ENCODE measurements at places on chromosomes 7 and 10.

GRCh38 chr10:23630885-23631284 is 192.0 kb downstream of the OTUD1 start:
- DNase-seq: no peak

DNA sequence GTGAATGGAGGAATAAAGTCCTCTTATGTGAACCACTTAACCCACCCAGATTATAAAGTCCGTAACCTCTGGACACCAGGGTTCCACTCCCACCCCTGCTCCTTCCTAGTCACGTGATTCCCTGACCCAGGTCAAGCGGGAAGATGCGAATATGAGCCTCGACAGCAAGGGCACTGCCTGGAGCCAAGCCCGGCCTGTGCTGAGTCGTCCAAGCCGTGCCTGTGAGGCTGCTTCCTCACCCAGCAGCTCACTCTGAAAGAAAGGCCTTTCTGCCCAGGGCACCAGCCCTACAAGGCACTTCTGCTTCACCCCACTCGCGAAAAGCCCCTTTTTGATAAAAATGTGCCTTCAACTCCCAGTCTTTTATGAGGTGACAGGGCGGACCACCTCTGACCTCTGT is 85.8 kb downstream of the CYTH3 start:
- DNase-seq: no peak

DNA sequence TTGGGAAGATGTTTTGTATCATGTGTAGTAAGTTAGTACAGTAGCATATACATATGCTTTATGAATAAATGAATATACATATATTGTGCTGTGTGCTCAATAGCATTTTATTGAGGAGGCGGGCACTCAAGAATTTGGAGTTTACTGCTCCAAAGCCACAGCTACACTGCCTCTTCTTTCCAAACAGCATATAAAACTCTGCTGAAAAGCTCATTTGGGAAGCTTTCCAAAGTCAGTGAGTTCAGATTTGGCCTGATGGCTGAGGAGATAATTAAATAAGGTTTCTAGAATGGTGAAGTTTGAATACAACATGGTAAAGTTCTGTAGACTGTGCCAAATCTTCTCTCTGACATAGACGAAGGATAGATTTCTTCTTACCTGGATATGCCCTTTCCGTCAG is 29.8 kb downstream of the CDK1 start:
- no peak for DNase-seq

DNA sequence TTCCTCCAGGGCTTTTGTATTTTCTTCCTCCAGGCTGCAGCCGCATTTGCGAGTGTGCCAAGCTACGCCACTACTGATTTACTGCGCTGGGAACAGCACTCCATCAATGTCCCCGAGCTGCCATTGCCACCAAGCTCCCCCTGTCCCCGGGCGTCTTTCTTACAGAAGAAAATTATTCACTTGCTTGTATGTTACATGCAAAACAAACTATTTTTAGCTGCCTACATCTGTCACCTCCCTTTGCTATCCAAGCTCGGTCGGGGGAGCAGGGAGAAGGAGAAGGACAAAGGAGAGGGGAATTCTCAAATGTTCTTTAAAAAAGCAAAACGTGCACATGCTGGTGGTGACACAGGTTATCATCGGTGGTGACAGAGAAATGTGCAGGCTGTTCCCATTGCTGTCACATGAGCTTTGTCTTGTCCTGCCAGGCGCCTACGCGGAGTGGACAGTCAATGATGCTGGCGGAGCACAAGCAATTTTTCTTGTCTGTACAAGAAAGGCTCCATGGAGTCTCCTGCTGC is 93.1 kb downstream of the ADARB2 start:
- no peak for DNase-seq

- no peak for DNase-seq
Observed at GRCh38 chr10:8919280-8919679, 864.8 kb downstream of the GATA3 start.

DNA sequence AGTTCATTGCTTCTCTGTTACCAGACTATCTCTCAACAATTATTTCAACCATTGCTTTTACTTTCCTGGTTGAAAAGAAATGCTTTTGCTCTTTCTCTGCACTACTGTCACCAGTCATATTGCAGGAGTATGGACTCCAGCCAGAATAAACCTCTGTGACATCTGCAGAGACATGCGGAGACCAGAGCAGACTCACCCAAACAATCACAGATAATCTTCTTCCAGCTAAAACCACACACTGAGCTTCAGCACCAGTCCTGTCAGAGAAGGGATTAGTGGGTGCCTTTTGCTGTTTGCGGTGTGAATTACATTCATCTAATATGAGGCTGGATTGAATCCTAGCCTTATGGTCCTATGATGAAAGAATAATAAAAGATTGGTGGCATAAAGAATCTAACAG is 258.6 kb downstream of the CNTNAP2 start:
- DNase-seq: no peak

DNA sequence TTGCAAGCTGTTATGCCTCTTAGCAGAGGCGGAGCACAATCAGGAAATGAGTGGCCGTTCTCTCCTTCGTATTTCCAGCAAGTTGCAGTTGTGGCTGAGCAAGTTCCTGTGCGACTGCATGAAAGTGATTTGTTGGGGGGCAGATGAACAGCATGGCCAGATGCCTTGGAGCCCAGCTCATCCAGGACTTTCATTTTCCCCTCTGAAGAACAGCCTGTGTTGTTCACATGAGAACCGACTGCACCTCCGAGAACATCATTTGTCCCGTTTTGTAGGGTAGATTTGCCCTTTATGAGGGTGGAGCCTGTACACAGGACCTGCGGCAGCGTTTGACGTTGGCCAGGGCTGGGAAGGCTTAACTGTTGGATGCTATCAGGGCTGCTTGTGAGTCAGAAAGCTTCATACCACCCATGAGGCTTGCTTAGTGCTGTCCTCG is 4.4 kb downstream of the BAG3 start:
- DNase-seq: no peak

- DNase-seq: no peak
Observed at GRCh38 chr10:34313353-34313752, 501.7 kb downstream of the PARD3 start.

GRCh38 chr10:2782265-2782664 is 285.1 kb upstream of the PFKP start:
- no peak for DNase-seq

DNA sequence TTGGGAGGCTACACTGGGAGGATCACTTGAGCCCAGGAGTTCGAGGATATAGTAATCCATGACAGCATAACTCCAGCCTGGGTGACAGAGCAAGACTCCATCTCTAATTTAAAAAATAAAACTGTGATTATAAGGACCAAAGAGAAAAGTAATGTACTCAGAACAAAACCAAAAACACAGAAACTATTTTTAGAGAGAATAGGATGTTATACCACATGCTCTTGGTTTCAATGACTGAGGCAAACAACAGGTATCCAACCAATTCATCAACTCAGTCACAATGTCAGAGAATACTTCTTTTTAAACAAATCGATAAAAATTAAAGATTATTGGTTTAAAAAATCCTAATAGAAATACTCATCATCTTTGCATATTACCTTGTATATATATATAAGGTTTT is 186.7 kb downstream of the TPK1 start:
- DNase-seq: no peak

DNA sequence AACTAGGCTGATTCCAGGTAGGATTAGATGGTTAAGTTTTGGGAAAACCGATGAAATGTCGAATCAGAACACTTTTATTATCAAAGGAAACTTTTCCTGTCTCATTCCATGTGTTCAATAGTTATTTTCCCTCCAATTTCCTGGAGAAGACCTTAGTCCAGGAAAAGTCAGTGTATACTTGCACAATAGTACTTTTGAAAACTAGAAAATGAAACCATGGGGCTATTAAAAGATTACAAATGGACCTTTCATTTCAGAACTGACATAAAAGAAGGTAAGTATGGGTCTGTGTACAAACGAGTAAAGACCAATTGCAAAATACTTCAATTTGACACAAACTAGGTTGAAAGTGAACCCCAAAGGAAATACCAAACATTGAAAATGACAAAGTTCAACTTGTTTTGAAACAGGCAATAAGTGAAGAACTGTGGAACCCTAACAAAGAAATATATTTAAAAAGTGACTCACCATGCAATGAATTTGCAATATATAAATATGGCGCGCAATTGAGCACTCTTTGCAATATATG is 2.1 kb downstream of the AVPI1 start:
- DNase-seq: no peak

GRCh38 chr7:158109364-158110033 is 478.1 kb downstream of the PTPRN2 start:
- DNase-seq: no peak

GRCh38 chr7:28502408-28502807 is 90.1 kb downstream of the CREB5 start:
- DNase-seq: no peak

GRCh38 chr10:95285556-95285955 is 5.2 kb downstream of the PDLIM1 start:
- DNase-seq: no peak

- DNase-seq: no peak
Observed at GRCh38 chr7:109842386-109842785, 1248.5 kb upstream of the LRRN3 start.

- no peak for DNase-seq
Observed at GRCh38 chr7:16985621-16986020, 103.8 kb upstream of the AGR3 start.

- no peak for DNase-seq
Observed at GRCh38 chr7:107427462-107427861, 42.4 kb upstream of the GPR22 start.

GRCh38 chr7:134946260-134946659 is 40.0 kb upstream of the AGBL3 start:
- DNase-seq: no peak

DNA sequence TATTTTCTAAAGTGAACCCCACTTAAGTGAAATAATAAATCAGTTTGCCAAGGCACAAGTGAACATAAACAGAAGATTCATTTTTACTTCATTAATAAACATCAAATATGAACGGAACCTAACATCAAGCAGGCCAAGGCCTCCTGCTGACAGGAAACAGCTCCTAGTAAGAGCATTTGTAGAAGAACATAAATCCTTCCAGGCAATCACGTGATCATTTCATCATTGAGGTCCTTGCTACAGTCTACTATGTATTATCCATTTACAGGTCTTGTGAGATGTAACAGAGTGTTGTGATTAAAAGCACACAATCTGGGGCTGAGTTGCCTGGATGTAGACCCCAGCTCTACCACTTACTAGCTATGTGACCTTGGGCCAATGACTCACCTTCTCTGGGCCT is 70.6 kb downstream of the CALD1 start:
- DNase-seq: no peak

- DNase-seq: no peak
Observed at GRCh38 chr10:21314906-21315644, 210.4 kb downstream of the SKIDA1 start.

DNA sequence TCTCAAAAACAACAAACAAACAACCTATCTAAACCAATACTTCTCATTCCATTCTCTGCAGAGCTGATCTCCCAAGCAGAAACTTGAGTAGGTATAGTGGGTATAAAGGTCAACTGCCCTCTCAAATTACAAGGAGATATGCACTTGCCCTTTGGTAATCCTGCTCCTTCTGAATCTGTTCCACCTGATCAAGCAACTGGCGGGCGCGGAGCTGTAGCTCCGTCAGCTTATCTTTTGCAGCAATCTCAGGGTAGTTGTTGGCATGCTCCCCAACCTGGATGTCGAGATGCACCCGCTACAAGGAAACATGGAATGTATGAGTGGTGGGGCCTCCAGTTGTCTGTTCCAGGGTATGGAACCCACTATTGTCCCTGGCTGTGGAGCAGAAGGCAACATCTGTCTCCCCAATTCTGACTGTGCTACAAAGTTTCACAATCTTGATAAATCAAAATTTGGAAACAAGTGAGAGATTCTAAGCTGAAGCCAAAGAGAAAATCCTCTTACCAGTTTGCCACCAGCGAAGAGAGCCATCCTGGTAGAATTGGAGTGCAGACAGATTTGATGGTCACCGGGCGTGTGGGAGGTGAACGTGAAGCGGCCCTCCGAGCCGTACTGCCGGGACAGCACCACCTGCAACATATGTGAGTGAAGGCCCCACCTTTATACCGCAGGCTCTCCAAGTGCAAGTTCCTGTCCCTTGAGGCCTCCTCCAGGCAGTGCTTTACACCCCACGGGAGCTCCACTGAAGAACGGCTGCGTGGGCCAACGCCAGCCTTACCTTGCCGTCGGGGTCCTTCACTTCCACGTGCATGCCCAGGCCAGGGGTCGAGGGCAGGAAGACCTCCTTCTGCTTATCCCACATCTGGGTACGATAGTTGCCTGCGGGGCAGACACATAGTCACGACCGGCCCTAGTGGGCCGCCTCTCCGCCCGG is 819 bp downstream of the TMED4 start:
- no peak for DNase-seq

DNA sequence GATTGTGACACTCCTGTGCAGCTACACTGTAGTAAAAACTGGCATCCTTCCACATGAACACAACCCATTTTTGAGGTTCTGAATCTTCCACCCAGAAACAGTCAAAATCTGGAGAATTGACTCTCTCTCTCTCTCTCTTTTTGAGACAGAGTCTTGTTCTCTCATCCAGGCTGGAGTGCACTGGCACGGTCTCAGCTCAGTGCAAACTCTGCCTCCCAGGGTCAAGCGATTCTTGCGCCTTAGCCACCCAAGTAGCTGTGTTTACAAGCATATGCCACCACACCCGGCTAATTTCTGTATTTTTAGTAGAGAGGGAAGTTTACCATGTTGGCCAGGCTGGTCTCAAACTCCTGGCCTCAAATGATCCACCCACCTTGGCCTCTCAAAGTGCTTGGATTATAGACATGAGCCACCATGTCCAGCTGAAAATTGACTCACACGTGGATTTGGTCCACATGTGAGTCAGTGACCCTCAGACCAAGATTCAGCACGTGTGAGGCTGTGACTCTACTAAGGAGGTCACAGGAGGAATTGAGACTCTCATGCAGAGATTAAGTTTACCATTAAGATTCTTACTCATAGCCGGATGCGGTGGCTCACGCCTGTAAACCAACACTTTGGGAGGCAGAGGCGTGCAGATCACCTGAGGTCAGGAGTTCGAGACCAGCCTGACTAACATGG is 12.1 kb upstream of the ZNF107 start:
- no peak for DNase-seq

- no peak for DNase-seq
Observed at GRCh38 chr7:130374507-130374906, 5.8 kb upstream of the CPA1 start.

GRCh38 chr10:35456153-35456720 is 119.9 kb downstream of the CCNY start:
- DNase-seq: no peak

DNA sequence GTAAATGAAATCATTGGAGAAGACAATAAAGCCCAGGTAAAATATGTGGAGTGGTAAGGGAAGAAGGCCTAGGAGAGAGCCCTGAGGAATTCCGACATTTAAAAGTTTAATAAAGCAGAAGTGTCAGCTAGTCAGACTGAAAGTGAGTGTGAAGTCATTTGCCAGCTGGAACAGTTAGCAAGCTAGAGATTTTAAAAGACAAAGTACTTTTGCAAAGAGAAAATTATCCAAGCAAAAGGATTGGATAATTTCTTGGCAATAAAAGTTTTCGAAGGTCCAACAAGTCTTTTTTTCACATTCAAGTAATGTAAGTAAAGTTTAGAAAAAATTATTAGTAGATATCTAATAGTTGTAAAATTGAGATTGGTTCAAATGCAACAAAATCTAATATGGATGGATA is 27.1 kb upstream of the SEMA3C start:
- DNase-seq: no peak

GRCh38 chr10:24791084-24791726 is 67.5 kb upstream of the ARHGAP21 start:
- DNase-seq: no peak
